ENCODE measurements at places on chromosomes 6 and 20.

- DNase-seq: no peak
These were observed 62.6 kb downstream of the CBFA2T2 start for GRCh38 chr20:33552519-33552918.

DNA sequence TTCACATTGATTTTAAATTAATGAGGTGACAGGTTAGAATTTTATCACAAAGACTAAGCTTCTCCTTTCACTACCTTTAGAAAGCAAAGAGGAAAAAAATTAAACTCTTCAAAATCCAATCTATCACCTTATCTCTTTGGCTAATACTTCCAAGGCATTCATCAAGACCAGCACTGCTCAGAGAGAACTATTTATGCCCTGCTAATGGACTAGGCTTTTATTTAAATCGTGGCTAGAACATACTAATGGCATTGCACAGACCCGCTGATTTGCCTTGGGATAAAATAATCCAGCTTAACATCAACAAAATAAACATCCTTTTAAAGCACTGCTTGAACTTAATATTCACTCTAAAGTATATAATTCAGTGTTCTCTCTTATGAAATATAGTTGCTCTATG, 880.4 kb downstream of the HACE1 start:
- DNase-seq: no peak

DNA sequence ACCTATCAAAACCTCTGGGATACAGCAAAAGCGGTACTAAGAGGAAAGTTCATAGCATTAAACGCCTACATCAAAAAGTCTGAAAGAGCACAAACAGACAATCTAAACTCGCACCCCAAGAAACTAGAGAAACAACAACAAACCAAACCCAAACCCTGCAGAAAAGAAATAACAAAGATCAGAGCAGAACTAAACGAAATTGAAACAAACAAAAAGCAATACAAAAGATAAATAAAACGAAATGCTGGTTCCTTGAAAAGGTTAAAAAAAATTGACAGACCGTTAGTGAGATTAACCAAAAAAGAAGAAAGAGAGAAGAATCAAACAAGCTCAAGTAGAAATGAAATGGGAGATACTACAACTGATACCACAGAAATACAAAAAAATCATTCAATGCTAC, 302.3 kb downstream of the RNGTT start:
- DNase-seq: no peak

- DNase-seq: peak; percentile 36
These were observed 133.9 kb upstream of the BEND6 start for GRCh38 chr6:56821005-56821432.

DNA sequence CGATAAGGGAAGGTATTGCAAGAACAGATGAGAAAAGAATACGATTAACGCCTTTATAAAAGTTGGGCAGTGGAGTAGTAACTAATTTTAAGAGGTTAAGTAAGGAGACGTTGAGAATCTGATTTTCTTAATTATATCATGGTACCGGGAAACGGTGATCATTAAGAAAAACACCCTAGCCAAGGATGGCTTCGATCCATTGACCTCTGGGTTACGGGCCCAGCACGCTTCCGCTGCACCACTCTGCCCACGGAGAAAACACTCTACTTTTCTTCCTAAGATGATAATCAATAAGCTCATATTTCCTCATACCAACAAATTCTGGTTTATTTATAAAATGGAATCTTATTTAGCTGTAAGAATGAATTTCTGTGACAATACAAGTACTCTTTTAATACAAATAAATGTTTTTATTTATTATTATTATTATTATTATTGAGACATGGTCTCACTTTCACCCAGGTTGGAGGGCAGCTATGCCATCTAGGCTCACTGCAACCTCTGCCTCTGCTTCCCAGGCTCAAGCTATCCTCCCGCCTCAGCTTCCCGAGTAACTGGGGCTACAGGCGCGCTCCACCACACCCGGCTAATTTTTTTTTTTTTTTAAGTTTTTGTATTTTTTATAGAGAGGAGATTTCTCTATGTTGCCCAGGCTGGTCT, 8.3 kb downstream of the POM121L2 start:
- no peak for DNase-seq

- no peak for DNase-seq
These were observed 48.7 kb downstream of the HLA-DPB1 start for GRCh38 chr6:33124525-33124901.

DNA sequence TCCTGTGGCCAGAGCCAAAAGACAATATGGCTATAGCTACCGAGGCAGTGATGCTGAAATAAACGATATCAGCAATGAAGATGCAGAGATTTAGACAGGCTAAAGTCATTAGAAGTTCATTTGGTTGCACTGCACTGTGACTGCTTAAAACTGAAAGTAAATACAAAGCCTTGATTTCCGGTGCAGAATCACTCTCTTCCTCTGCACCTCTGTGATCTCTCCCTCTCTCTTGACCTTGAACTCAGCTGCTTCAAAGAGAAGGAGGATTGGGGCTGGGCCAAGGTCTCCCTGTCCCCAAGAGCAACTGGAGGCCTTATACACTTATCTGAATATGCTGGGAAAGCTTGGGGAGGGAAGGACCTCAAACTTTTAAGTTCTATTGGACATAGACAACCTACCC, 34.6 kb upstream of the SPACA1 start:
- DNase-seq: no peak

DNA sequence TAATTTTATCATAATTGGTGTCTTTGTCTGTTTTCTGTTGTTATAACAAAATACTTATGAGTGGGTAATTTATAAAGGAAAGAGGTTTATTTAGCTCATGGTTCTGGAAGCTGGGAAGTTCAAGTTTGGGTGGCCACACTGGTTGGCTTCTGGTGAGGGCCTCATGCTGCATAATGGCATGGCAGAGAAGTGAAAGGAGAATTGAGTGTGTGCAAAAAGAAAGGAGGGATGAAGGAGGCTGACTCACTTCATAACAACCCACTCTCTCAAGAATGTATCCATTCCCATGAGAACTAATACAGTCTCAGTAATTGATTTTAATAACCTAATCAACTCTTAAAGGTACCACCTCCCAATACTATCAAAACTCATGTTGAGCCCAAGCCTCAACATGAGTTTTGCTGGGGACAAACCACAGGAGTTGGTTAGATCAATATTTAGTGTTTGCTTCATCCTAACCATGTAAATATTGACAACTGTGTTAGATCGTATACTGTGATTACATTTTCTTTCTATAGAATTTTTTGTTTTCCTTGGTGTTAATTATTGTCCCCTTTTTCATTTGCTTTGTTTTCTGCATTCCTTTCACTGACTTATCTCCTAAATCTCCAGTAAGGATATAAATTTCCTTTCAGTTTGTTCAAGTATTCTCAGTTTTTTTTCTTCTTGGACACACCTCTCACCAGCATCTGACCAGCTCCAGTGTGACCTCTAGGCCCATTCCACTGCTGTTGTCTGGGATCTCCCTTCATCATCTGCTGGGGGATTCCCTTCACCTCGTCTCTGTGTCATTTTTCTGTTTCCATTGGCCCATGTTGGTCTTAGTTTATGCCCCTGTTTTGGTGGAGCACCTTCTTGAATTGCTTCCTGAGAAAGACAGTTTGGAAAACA, 54.8 kb upstream of the SCGN start:
- DNase-seq: no peak

GRCh38 chr6:27290065-27290849, 21.8 kb downstream of the POM121L2 start:
- DNase-seq: no peak

DNA sequence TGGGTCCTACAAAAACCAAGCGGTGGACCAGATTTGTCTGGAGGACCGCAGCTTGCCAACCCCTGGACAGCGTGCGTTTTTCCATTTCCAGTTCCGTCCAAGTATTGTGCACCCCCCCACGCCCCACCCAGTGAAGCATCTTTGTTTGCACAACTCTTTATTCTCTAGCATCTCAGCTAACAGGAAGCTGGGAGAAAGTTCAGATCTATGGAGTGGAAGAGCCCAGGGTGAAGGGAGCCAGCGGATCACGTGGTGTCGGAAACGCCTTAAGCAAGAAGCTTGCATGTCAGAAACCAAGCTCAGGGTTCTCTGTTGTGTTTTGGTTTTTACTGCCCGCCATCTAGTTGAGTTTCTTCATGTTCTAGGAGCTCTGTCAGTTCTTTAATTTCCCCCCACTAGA, 29.9 kb downstream of the ARID1B start:
- no peak for DNase-seq

DNA sequence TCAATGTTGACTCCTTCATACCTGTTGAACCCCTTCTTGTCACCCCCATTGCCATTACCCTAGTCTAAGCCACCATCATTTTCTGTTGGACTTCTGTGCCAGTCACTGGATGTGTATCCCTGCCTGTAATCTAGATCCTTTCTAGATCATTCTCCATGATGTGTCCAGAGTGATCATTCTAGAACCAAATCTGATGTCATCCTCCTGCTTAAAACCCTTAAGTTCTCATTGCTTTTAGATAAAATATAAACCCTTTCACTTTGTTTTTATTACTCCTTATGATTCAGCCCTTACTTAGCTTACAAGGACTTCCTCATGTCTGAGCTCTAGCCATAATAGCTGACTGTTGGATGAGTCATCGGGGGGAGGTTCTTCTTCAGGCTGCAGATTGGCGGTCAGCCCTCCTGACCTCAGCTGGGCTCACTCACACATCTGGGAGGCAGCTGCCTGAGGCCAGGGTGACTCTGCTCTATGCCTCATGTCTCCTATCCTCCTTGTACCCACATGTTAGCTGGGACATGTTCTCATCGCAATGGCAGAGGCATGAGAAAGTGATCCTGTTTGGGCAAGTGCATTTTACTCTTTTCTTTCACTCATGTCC, 287.6 kb downstream of the ESR1 start:
- no peak for DNase-seq

DNA sequence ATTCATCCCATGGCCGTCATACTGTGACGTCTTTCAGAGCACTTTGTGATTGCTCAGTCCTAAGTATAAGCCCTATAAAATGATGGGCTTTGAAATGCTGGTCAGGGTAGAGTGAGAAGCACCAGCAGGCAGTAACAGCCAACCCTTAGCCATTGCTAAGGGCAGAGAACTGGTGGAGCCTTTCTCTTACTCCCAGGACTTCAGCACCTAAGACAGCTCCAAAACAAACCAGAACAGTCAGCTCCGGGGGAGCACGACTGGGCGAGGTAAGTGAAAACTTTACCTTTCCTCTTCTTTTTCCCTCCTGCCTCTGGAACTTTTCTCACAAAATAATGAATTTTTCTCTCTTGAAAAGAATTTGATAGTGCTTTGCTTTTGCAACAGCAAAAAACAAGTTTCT, at the start of gene VIP:
Gene VIP, plus strand, starts transcription at position 104 of the 400 bp plus-strand sequence. CDS start 1,381 bp downstream, outside the sequence.
- no peak for DNase-seq

- DNase-seq: no peak
These were observed 29.7 kb upstream of the GATA5 start for GRCh38 chr20:62505337-62506045.

DNA sequence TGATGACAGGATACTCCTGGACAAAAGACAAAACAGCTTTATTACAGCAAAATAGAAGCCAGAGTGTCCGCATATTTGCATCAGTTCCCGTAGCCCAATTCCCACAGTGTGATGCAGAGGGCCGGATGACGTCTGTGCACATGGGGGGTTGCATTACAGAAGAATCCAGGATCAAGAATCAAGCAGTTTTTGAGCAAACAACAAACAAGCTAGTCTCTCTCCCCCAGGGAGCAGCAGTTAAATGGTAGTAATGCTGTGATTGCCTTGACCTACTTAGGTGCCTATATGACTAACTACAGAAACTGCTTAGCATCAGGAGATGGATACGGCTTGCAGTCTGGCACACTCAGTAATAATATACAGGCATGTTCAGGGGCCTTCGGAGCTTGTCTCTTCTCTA, 3.2 kb upstream of the SDHAF4 start:
- no peak for DNase-seq

DNA sequence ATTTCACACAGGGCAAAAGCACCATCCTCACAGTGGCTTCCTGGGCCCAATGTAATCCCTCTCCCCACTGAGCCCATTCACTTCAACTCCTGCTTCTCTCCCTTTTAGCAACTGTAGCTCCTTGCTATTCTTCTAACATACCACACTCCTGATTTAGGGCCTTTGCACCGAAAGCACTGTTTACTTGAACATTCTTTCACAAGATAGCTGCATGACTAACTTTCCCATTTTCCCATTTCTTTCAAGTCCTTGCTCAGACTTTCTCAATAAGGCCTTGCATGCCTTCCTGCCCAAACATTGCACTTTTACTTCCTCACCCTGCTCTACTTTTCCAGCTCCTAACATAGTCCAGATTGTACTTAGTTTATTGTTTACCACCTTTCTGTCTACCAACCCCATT, 73.0 kb downstream of the SHPRH start:
- no peak for DNase-seq

GRCh38 chr6:81696524-81696923, 56.0 kb downstream of the TENT5A start:
- DNase-seq: peak; percentile 28

DNA sequence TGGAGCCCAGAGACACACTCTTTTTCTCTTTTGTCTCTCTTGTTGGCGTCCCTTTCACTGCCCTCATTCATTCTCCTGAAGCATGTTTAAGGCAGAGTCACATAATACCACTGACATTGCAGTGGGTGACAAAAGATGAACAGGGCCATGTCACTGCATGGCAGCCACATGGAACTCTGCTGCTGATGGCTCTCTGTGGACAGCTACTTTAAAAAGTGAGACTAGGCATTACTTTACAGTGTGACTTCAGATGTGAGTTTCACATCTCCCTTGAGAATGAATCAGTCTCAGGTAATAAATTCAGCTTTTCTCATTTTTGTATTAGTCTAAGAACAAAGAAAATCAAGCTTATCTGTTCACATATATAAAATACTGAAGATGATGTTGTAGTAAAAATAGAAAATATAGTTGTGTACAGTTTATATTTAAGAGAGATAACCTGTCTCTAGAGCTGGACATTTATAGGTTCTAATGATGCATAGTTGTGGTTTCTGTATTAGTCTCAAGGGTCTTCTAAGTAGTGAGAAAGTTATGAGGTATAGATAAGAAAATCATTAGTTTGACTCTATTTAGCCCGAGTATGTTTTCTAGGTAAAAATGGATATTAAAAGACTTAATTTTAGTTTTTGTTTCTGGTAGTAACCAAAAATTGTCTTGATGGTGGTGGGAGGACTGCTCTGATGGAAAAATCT, 6.1 kb downstream of the MRS2 start:
- DNase-seq: no peak

- DNase-seq: no peak
These were observed 12.1 kb downstream of the EEF1A1 start for GRCh38 chr6:73508776-73509175.

DNA sequence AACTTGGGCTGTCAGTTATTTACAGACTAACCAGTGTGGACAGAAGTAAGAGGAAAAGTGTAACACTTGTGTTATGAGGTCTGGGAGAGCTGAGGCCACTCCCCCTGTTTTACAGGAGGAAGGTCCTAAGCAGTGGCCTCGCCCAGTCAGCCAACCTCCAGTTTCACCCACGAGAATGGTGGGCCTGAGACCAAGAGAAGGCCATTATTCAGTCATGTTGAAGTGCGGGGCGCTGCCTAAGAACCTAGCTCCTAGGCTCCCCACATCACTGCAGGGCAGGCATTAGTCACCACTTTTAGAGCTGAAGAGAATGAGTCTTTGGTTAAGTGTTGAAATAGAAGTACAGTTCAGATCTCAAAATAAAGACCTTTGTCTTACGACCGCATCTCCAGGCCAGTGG, 27.9 kb downstream of the CDYL start:
- no peak for DNase-seq

GRCh38 chr20:58824843-58825242, 25.9 kb downstream of the GNAS-AS1 start:
- no peak for DNase-seq

- no peak for DNase-seq
These were observed 161.4 kb upstream of the HTR1E start for GRCh38 chr6:86775893-86776292.
